ENCODE measurements at places on chromosomes 1 and 21.

- no peak for DNase-seq
Measured at GRCh38 chr1:156601892-156602291, 613 bp upstream of the GPATCH4 start.

GRCh38 chr1:56978819-56979218 lies 13.0 kb upstream of the C8B start:
- DNase-seq = no peak

DNA sequence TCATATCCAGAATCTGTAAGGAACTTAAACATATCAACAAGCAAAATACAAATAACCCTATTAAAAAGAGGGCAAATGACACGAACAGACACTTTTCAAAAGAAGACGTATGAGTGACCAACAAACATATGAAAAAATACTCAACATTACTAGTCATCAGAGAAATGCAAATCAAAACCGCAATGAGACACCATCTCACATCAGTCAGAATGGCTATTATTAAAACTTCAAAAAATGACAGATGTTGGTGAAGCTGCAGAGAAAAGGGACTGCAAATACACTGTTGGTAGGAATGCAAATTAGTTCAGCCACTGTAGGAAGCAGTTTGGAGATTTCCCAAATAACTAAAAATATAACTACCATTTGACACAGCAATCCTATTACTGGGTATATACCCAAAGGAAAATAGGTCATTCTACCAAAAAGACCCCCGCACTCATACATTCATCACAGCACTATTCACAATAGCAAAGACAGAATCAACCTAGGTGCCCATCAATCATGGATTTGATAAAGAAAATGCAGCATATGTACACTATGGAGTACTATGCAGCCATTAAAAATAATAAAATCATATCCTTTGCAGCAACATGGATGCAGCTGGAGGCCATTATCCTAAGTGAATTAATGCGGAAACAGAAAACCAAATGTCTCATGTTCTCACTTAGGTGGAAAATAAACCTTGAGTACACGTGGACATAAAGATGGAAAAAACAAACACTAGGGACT lies 230.1 kb upstream of the RAB4A start:
- DNase-seq = no peak

DNA sequence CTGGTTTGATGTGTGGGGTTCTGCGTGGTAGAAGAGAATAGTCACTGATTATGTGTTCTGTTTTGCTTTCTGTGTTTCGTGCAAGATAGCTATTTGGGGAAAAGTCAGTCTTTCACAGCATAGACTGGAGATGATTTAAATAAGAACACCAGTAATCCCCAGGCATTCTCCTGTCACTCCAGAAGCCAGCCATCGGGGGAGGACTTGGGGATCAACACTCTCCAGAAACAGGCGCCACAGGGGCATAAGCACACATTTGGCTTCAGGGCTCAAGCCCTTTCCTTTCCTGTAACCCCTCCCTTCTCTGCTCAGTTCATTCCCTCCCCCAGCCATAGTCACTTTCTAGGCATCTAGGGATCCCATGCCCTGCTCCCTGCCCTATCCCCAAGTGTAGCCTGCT lies 97.3 kb upstream of the BEND5 start:
- no peak for DNase-seq

DNA sequence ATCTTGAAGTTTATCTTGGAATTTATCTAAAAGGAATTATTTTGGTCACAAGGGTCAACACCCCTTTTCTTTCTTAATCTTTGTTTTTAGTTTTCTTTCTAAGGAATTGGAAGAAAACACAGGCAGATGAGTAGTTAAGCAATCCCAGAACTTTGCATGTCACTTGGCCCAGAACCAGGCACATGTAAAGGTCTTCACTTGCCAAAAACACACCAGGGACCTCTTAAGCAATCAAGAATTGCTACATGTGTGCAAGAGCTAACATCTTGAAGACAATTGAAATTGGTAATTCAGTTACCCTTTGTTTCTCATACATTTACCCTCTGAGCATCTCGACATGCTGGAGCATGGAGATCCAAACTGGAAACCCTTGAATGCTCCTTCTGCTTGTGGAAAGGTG lies 114.2 kb downstream of the ZC3H11B start:
- no peak for DNase-seq

DNA sequence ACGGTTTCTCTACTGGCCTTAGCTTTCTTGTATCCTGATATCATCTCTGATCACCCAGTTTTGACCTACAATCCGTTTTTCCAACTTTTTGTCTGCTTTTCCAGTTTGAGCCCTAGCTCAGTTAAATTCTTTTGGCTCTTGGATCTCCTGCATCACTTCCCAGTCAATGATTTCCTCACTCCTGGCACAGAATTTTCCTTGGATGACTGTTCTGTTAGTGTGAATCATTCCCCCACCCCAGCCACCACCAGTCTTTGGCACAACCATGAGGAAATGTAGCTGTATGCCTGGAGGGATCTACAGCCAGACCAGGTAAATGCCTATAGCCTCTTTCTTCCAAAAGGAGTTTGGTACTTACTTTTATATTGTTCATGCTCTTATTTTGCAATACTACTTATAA lies 187.2 kb upstream of the PTGFR start:
- no peak for DNase-seq

DNA sequence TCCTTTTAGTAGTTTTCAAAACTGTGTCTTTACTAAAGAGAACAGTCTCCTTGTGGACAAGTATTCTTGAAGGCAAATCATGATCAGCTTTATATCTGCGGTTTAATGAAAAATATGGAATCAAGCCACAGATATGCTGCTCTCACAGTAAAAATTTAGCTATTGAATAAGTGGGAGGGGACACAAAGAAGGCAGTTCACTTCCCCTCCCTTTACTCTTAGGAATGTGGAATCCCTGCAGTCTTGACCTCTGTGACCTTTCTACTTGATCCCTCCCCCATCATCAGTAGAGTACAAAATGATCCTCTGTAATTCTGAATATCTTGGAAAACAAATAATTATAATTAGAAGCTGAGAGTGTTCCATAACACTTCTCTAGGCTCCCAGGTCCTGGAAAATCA lies 136.7 kb upstream of the HOOK1 start:
- no peak for DNase-seq

DNA sequence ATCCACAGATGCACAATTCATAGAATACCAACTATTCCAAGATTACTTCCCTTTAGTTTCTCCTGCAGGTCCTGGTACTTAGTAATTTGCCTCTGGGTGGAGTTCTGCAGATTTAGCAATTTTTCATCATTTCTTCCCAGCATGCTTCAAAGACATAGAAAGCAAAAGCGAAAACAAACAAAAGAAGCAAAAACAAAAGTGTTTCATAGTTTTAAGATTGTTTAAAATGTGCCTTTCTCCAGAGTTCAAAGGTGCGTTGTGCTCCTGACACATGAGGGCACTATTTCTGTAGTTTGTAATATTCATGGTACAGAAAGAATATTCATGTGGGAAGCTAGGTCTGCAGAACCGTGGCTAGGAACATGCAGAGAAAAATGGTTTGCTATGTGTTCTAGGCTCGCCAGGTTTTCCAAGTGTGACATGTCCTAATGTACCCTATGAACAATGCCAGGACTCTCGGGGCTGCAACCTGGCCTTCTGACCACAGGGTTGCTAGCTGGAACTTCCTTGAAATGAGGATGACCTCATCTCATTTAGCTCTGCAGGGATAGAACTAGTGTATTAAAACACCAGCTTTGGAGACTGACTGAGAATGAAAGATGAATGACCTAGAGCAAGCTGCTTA lies 30.0 kb upstream of the RCSD1 start:
- DNase-seq = peak; percentile 26

- DNase-seq = peak; percentile 85
Measured at GRCh38 chr1:97925151-97925550, 4.3 kb upstream of the DPYD start.

DNA sequence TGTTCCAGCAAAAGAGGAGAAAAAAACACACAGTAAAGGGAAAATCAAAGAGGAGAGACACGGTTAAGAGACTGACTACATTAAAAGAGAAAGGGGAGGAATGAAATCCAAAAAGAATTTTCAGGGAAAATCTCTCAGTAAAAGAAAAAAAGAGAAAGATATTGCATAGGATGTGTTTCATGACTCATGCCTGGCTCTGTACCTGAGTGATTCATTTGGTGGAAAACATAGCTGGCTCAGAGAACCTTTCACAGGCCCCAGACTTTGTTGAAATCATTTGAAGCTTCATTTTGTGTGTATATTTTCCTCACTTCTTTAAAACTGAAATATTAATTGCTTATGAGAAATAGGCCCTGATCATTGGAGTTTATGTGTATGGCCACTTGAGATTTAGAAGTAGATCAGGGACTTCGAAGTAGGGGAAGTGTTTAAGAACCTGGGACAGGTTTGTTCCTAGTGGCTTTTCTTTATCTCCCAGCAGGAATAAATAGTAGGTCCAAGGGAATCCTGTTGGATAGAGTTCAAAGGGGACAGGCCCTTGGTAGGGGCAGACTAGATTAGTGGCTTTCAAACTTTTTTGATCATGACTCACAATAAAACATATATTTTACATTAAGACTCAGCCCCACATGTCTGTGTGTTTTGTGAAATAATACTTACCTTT lies 239.1 kb upstream of the SGIP1 start:
- no peak for DNase-seq

DNA sequence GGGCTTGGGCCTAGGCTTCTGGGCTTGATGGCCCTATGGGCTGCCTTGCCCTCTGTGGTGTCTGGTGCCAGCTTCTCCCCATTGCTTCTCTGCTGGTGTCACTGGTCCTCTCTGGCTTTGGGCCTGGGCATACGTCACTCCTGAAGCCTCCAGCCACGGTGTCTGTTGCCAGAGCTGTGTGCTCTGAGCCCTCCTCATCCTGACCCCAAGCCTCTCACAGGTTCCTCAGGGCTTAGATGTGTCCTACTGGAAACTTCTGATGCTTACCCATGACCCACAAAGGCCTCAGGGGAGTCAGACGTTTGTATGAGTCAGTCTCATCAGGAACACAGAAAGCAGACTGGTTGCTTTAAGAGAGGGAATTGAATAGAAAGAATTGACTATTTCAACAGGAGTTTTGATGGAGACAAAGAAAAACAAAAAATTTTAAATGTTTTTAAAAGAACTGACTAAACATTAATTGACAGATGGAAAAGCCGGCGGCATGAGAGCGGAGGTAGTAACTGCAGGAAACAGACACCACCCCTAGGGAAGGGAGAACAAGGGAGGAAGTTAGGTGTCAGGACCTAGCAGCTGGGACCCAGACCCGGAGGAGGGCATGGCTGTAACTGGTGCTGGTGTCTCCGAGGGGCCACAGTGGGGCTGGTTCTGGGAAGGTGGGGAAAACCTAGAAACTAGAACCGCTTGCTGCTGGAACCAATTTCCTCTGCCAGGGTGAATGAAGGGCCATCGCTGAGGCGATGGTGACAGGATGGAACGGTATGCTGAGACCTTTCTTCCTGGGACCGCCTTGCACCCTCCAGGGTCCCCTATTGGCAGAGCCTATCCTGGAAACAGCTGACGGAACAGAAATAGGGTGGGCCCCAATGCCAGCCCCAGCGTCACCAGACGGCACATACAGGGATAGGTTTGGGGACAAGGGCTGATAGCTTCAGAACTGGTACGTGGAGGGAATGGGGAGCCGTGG lies 40.0 kb upstream of the CITED4 start:
- DNase-seq = no peak

DNA sequence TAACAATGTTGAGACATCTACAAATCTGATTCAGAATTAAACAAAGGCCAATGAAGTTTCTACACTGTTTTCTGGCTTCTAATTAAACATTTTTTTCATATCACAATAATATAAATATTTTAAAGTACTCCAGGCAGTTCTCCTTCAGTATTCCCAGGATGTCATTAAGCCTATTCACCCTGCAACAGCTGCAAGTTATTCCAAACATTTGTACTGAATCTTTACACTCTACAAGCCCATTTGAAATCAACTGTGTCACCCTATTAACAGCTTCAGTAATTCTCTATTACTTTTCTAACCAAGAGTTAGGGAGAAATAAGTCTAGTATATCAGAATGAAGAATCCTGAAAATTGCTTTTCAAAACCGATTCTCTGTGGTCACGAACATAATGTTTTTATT lies 124.6 kb downstream of the OLFML2B start:
- DNase-seq = no peak

GRCh38 chr1:116956378-116956777 lies 45.2 kb upstream of the CD101 start:
- peak; percentile 16 for DNase-seq

DNA sequence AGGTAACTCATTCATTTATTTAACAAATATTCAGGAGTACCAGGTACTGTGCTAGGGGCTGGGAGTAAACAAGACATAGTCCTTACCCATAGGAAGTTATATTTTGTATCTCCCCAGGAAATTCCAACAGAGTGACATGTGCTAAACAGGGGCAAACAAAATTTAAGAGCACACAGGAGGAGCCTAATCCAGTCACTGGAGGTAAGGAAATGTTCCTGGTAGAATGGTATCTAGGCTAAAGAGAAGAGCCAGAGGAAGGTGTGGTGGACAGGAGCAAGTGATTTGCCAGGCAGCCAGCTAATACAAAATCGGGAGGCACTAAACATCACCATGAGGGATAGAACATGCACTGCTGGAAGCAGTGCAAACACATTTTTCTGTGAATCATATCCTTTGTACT lies 10.4 kb downstream of the TEX38 start:
- no peak for DNase-seq

GRCh38 chr1:91701472-91701869 lies 184.5 kb downstream of the TGFBR3 start:
- DNase-seq = no peak

GRCh38 chr21:35223480-35224156 lies 174.5 kb upstream of the RUNX1 start:
- no peak for DNase-seq

DNA sequence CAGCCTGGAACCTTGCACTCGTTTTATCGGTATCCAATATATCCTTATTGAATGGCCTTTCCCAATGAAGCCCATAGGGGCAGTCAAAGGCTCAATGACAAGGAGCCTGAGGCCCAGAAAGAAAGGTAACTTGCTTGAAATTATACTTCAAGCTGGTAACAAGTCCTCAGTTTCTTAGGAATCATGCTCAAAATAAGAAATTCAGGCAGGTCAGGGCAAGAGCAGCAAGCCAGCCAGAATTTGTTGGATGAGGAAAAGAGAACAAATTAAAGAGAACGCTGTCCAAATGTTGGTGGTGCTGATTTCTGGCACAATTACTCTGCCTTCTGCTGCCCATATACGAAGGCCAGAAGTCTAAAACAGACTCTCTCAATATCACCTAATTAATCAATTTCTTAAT lies 77.6 kb downstream of the DDX20 start:
- DNase-seq = no peak

DNA sequence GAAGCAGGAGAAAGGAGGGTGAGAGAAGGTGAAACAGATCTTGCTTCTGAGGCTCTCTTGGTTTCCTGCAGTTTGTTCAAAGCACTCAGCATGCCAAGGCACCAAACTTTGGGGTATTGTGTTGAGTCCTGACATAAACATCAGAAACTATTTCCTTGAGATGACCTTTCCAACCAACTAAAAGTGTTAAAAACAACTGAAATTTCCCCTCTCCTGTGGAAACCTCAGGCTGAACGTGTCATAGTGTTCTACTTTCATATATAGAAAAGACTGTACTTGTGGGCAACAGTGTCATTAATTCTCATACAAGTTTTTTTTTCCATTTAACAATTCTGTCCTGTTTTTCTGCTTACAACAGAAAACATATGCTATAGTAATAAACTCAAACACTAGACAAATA lies 6.3 kb upstream of the LYST start:
- no peak for DNase-seq

- DNase-seq = no peak
Measured at GRCh38 chr21:28916150-28916893, 76.4 kb downstream of the LTN1 start.

- no peak for DNase-seq
Measured at GRCh38 chr1:183607322-183607980, 17.2 kb upstream of the NCF2 start.
